EH (cell line): ENCODE measurements at places on chromosomes 3 and 15.

DNA sequence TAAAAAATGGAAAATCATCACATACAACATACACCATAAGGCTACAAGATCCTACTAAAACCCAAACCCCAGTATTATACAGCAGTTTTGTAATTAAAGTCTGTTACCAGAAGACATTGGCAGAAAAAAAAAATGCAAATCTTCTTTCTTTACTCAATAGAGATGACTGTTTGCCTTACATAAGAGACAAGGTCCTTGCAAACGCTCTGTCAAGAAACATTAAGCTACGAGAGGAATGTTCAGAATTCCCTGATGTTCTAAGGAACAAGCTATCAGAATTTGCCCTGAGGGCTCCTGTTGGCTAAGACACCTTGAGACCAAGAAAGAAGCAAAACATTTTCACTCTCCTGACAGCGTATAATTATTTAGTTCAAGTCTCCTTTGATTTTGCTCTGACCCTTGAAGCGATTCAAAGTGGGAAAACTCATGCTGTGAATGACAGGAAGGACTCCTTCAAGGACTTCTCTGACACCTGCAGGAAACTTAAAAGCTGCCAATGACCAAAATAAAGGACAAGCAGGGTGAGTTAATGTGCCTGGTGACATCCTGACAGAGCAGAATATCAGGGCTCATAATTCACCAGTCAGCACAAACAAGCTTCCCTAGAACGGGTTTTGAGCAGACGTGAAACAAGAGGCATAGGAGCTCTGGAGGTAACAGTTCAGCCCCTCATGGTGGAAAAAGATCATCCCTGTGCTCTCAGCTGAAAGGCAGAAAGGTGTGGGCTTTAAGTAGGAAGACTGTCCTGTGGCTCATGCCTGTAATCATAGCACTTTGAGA is 2.5 kb downstream of the SCAMP2 start:
- DNase-seq, result peak; percentile 60

DNA sequence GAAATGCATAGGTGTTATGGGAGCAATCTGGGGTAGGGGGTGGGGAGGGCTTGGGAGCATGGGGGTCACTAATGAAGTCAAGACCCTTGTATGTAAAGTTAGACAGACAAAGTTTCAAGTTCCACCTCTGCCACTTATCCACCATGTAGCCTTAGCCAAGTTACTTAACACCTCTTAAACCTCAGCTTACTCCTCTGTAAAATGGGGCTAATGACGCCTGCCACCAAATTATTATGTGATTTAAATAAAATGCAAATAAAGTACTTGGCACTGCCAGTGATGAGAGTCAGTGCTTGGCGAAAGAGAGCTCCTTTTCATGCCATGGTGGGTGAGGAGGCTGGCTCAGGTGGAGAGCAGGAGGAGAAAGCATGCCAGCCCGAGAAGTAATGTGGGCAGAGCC is 18.6 kb upstream of the TLE3 start:
- DNase-seq, result no peak

DNA sequence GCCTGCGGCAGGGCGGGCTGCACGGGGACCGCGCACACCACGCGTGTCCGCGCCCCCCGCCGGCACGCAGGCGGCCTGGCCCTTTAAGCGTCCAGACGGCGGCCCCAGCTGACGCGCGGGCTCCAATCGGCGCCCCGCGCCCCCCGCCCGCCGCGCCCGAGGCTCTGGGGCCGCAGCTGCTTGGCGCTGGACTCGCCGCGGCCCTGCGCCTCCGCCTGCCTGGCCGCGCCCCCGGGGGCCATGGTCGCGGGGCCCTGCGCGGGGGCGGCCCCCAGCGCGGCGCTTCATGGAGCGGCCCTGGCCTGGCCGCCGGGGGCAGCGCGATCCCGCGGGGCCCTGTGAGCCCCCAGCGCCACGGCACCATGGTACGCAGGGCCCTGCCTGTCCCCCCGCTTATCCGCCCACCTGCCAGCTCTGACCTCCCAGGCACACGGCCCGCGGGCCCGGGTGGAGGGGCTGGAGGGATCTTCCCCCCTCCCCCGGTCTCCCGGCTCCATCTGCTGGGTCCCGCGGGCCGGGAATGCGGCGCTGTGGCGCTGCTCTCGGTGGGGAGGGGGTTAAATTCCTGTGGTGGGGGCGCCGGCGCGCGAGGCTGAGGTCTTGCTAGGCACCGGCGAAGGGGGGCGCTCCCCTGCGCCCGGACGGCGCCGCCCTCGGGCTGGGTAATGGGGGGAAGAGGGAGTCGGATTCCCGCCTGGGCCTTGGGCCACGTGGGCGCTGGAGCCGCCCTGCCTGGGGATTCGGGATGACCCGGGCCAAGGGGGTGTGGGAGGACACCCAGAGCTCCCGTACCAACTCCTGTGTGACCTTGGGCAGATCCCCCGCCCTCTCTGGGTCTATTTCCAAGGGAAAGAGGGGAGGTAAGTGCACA is 1.1 kb downstream of the ZBTB47 start:
- peak; percentile 64 for DNase-seq

DNA sequence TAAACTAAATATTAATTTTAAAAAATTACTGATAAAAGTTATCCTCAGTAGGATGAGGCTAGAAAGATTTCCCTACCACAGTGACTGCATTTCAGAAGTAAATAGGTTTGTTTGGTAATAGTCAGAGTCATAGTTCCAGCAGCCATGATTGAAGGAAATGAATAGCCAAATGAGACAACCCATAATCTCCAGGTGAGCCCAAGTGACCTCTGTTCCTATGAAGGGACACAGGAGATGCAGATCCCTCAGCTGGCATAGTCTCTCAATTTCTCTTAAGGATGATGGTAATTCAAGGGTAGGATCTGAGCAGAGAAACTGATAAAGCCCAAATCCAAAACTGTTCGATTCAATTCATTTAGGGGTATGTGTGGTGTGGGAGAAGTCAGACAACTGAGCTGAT is 461.8 kb downstream of the RAP2B start:
- no peak for DNase-seq

DNA sequence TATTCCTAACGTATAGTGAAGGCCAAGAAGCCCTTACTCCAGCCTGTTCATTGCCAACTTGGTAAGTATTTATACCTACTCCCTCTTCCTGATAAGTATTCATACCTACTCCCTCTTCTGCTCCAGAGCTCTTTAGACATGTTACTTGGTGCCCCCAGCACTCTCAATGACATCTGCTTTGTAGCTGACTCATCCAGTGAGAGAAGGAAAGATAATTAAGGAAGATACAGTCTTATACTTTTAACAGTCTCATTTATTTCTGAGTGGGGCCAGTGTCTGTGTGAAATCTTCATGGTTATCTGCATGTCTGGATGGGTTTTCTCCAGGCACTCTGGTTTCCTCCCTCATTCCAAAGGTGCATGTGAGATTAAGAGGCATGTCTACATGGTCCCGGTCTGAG is 698.7 kb downstream of the FHIT start:
- peak; percentile 34 for DNase-seq
